ENCODE measurements at places on chromosomes 12 and 14.

DNA sequence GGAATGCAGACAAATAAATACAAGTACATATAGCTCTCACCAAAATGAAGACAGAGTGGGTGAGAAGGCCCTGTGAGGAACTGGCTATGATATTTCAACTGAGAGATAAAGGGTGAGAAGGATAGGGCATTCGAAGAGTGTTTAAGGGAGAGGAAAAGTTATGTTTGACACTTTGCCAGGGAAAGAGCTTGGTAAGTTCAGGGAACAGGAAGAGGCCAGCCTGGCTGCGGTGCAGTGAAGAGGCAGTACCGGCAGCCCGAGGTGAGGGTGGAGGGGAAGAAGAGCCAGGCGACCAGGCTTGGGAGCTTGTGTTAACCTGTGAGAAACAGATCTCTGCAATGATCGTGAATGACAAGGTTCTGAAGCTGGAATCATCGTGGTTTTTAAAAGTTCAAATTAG is 84.7 kb upstream of the RFX4 start:
- DNase-seq, result no peak

GRCh38 chr12:89384050-89384758 is 31.9 kb upstream of the DUSP6 start:
- DNase-seq, result no peak

DNA sequence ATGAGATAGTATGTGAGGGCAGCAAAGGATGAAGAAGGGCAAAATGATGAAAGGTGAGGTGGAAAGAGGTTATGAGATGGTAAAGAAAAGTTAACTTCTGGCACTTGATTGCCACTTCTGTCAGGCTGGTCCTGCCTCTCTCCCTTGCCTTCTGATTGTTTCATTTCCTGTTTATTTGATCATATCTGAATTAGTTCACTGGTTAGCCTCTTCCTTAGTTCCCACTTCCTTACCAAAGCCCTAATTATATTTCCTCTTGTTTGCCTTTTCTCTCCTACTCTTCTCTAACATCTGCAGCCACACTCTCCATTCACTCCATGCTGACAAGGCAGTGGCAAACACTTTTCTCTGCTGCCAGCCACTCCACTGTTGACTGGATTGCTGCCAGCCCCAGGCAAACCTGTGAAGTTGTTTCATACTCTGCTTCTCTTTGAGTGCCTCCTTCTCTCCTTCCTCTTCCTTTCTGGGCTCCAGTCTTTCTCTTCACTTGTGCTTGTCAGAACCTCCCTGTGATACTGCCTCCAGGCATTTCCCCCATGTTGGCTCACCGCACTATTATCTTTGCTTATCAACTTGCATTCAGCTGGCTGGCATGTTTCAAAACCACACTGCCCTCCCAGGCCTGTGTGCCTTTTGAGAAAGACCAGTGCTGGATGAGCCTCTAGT is 8.1 kb downstream of the PNP start:
- no peak for DNase-seq

GRCh38 chr14:71918955-71919354 is 13.3 kb upstream of the RGS6 start:
- DNase-seq, result no peak

DNA sequence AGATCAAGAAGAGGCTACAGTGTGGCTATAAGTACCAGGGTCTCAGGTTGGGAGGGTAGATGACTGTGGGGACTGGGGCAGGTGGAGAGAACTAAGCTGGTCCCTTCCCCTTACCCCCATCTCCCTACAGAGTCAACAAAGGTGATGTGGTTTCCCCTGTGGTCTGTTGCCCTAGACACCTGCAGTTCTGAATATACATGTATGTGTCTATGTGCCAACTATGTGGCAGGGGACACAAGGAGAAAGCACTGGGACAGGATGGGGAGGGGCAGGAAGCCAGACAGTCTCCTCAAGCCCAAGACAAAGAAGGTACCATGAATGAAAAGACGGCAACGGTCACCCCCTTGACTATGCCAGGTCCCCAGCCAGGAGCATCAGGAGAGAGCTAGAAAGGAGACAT is 4.5 kb upstream of the HDAC7 start:
- DNase-seq, result no peak

GRCh38 chr12:126506426-126507182 is 1441.4 kb downstream of the AACS start:
- DNase-seq, result no peak

DNA sequence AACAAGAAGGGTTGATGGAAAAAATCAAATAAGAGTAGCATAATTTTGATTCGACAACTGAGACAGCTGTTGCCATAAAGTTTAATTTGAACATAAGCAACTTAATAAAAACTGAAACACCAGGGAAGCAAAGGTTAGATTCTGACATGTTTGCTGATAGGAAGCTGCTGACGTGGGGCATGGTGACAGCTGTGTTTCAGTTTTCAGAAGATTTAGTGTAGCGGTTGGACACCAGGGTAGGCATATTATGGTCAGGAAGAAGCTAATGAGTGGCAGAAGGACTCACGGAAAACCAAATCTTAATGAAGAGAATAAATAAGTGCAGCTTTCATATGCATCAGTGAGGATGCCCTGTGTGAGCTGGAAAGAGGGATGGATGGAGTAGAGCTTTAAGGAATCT is 336.7 kb upstream of the RPL10L start:
- no peak for DNase-seq

DNA sequence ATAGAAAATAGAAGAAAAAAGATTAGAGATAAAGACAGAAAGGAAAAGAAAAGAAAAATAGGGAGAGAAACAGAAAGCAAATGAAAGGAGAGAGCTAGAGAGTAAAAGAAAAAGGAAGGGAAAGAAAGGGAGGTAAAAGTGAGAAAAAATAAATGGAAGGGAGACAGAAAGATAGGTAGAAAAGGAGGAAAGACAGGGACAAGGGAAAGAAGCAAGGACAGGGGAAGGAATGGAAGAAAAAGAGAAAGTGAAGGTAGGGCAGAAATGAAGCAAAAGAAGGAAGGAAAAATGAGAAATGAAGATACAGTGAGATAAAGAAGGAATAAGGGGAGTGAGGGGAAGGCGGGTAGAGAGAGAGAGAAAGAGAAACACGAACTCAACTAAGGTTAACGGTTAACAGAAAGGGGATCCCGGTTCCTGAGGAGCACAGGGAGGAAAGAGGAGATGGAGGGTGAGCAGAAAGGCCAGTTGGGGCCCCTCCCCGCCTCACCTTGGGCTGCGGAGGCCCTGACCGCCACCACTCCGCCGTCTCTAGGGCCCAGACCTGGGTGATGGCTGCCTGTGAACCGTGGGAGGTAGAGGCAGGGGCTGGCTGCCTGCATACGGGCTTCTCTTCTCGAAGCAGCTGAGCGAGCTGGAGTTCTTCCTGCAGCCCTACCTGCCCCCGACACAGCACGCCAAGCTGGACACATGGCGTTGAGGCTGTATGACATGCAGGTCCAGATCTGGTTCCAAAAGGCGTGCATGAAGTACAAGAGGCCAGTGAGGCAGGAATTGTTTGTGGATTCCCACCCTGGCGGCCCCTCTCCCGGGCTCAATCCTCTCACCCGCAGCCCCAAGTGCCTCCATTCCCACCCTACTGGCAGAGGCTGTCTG is 59.5 kb downstream of the SMUG1 start:
- no peak for DNase-seq

DNA sequence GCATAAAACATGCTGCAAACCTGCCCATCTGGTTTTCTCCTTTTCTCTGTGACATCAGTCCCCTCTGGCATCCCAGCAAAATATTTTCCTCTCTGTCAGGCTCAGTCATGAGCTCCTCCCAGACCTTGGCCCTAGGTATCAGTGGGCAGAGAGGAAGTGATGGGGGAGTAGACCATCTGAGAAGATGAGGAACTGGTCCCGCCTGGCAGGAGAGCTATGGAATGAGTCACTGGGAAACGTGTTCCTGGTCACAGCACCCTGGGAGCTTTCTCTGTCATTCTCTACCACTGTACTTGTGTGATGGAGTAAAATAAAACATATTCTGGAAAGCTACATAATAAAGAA is 5.0 kb upstream of the SRSF9 start:
- no peak for DNase-seq

DNA sequence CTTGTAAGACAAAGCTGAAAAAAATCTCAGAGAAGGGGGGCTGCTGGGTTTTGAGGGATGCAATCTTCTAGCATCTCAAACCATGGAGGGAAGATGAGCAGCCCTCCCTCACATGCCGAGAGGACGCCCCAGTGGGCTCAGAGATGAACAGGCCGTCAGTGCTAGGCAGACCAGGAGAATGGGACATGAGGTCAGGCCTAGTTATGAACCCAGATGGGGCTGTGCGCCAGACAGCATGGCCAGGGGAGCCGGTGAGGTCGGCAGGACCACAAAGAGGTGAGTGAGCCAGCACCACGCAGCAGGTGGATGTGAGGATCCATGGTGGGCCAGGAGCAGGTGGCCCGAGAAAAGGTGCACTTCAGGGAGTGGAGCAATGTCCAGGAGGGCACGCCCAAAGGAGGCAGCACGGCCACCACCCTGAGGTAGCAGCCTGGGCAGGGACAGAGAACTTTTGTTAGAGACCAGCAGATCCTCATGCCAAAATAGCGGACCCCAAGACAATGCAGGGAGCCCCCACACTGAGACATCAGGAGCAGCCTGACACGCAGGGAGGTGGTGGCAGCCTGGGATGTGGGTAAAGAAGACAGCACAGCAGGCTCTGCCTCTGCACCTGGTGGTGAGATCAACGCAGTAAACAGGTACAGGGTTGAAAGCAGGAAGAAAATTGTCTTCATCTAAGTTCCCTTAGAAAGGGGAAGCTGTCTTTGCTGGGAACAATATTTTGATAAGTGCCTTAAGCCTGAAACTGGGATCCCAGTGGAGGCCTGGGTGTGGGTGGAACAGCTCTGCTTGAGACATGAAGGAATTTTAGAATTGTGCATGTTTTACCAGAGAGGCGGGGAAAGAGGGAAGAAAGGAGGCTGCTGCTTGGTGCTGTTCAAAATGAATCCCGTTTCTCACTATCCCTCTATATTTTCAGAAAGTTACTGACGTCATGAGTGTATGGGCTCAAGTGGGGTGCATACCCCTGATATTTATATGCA is 17.8 kb upstream of the MCRS1 start:
- no peak for DNase-seq

DNA sequence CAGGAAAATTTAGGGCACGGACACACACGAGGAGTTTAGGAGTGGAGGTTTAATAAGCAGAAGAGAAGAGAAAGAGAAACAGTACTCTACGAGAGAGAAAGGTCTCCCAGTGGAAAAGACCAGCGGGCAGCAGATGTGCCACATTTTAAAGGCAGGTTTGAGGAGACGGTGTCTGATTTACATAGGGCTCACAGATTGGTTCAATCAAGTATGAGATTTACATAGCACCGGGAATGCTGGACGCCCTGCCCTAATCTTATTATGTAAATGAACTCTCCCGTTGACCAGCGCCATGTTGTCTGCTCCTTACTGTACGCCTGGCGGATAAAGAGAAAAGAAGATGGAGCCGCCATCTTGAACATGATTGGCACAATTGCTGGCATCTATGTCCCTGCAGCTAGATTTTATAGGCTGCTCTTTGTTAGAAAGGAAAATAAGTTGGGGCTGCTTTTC is 17.9 kb downstream of the NFKBIA start:
- no peak for DNase-seq

DNA sequence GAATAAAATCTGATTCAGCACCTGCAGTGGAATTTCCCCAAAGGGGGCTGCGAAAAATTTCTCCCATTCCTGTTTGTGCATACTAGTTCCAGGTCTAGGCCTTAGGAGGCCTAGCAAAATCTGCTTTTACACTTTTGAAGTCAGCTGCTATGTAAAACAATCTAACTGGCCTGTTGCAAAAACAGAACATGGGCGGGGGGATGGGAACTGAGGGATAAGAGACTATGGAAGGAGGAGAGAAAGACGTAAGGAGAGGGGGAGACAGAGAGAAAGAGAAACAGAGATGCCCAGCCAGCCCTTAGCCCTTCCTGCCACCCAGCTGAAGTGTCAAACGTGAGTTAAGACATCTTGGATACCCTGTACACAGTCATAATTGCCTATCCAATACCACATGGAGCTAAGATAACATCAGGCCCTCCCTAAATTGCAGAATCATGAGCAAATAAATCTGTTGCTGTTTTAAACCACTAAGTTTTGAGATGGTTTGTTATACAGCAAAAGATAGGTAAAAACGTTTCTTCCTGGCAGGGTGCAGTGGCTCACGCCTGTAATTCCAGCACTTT is 45.6 kb downstream of the SPTLC2 start:
- no peak for DNase-seq

GRCh38 chr14:61128382-61129167 is 147.5 kb downstream of the SLC38A6 start:
- no peak for DNase-seq

GRCh38 chr12:80017261-80017870 is 82.0 kb upstream of the OTOGL start:
- DNase-seq, result no peak
